Posterior cingulate gyrus (tissue), 11 donors: ENCODE measurements at places on chromosomes 4 and X.

- DNase-seq = no peak
Measured at GRCh38 chrX:82816001-82816400, 692.1 kb upstream of the POU3F4 start.

DNA sequence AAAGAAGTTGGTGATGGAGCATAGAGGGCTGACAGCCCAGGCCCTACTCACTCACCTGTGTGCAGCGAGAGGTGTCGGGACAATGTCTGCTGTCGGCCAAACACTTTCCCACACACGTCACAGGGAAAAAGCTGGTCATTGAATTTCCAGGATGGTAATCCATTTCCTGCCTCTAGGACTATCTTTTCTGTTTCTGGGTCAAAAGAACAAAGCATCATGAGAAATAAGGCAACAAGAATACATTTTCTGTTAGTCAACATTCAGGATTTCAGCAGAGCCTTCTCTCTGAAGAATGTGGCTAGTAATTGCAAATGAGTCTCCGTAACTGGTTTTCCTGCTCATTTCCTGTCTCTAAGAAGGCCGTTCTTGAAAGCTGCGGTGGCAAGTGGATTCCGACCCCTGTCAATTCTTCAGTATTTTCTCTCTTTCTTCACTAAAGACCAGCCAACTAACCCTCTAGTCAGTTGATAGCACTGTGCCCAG is 99.4 kb downstream of the C4orf51 start:
- no peak for DNase-seq

- no peak for DNase-seq
Measured at GRCh38 chr4:99437723-99438404, 2.7 kb upstream of the ADH7 start.

DNA sequence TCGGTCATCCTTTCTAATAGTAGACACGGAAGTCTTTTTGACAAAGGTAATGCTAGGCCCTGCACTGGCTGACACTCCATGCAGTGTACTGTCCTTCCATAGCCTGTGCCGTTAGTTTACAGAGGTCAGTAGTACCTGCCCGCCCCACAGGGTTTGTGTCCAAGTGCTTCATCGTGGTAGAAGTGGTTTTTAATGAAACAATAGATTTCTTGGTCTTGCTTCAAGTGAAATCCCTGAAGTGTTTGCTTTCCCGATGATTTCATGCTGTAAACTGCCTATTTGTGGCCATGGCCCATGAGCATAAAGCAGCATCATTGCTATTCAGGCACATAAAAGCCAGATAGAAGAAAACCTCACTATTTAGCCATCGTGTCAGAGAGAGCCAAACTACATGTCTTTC is 139.3 kb downstream of the GPR143 start:
- DNase-seq = no peak

DNA sequence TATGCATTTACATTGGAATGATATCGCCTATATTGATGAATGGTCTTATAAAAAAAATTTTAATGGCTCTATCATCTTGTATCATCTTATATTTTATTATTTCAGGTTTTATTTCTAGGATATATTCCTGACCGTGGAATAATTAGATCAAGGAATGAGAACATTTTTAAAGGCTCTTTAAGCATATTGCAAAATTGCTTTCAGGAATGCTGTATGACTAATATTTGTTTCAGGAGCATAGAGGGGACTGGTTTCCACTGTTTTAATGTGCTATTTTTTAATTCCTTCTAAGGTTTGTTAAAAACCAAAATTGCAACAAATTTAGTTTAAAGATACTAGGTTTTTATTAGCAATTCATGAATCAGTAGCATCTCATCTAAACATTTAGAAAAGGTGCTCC is 120.2 kb downstream of the BMPR1B start:
- DNase-seq = no peak

- no peak for DNase-seq
Measured at GRCh38 chrX:40727581-40728252, 7.6 kb downstream of the MED14 start.

DNA sequence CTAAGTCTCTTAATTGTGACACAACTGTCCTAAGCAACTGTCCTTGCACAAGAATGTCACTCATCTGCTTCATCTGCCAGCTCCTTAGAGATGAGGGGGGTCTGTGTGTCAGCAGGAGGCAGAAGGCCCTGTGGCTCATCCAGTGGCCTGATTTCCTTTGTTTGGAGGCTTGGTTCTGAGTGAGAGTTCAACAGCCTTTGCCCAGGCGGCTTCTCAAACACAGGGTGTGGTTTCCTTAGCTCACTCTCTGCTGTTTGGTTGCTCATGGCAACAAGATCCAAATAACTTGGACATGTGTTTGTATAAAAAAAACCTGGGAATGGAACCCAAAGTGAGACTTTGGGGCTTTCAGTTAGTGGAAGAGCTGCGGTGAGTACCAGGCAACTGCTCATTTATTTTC is 46.6 kb downstream of the MAP7D3 start:
- DNase-seq = no peak
